Naive thymus-derived CD4-positive, alpha-beta T cell (primary cell): ENCODE measurements at places on chromosomes 12 and 14. TPM values are rescaled to one million over a fixed set of nuclear protein-coding genes. Genes with fewer than 3 reads are reported as not detected.

GRCh38 chr12:111270774-111271173 is 98.1 kb downstream of the PHETA1 start:
- DNase-seq: no peak
- H3K27me3 ChIP-seq: peaks cover 3% of the 10 kb centered on the region
- no peaks in the 10 kb centered on the region for H3K36me3 ChIP-seq
- H3K4me1 ChIP-seq: no peaks in the 10 kb centered on the region

DNA sequence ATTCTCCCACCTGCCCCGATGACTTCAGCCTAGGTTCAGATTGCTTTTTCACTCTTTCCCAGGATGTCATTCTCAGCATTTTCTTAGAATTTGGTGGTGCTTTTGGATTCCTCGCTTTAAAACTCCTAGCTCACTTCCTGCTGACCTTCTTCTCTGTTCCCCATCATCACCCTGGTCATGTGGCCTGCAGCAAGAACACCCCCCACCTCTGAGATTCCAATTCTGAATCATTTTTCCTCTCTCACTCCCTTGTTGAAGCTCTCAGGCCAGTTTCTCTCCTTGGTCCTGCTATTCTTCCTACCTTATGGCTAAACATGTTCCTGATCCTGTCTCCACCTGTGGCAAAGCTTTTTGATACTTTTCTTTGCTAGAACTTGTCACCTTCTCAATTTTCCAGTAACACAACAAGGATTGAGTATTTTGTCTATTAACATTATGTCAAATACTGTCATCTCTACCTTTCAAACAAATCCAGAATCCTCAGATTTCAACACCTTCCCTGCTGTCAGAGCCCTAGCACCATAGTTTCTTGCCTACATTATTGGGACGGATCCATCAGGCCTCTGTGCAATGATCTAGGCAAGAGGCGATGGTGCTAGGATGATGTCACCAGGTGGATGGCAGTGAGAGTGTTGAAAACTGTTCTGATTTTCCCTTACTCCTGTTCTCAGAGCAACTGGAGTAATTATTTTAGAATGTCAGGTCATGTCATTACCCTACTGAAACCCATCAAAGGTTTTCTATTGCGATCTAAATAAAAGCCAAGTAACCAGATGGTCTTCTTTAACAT is 233.7 kb downstream of the MON2 start:
- no peak for DNase-seq
- H3K27ac ChIP-seq: no peak overlapping the region

DNA sequence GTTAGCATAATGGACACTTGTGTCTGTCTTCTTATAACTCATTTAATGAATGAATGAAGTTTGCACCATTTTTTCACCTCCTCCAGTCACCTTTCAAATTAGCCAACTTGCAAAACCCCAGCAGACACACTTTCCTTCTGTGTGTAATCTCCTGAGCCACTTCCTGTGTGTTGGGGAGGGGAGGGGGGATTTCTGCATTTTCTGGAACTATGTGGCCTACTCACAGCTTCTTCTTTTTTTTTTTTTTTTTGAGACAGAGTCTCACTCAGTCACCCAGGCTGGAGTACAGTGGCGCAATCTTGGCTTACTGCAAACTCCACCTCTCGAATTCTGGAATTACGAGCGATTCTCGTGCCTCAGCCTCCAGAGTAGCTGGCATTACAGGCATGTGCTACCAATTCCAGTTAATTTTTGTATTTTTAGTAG is 4.1 kb upstream of the SERPINA1 start:
- no peak overlapping the region for H3K27ac ChIP-seq
- no peak for DNase-seq
- H3K36me3 ChIP-seq: no peaks in the 10 kb centered on the region
- H3K27me3 ChIP-seq: no peaks in the 10 kb centered on the region

GRCh38 chr14:64266239-64266638 is 27.9 kb downstream of the ESR2 start:
- H3K4me1 ChIP-seq: no peaks in the 10 kb centered on the region
- H3K27me3 ChIP-seq: no peaks in the 10 kb centered on the region
- no peak overlapping the region for H3K27ac ChIP-seq
- no peaks in the 10 kb centered on the region for H3K36me3 ChIP-seq
- DNase-seq: no peak
- H3K4me3 ChIP-seq: no peak overlapping the region

GRCh38 chr12:119463211-119463926 is 128.8 kb downstream of the CCDC60 start:
- no peaks in the 10 kb centered on the region for H3K27me3 ChIP-seq
- H3K4me3 ChIP-seq: no peak overlapping the region
- H3K4me1 ChIP-seq: no peaks in the 10 kb centered on the region
- no peak overlapping the region for H3K27ac ChIP-seq
- H3K36me3 ChIP-seq: no peaks in the 10 kb centered on the region

DNA sequence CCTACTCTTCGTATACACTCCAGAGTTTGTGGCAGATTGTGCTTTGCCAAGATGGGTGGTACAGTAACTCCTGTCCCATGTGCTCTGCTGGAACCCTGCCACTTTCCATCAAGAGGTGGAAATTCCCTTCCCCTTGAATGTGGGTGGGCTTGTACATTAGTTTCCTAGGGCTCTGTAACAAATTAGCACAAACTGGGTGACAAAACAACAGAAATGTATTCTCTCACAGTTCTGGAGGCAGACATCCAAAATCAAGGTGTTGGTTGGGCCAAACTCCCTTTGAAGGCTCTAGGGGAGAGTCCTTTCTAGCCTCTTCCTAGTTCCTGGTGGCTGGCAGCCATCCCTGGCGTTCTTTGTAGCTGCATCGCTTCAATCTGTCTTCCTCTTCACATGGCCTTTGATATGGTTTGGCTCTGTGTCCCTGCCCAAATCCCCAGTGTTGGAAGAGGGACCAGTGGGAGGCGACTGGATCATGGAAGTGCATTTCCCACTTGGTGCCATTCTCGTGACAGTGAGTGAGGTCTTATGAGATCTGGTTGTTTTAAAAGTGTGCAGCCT is 117.5 kb downstream of the VRK1 start:
- no peak for DNase-seq
- no peaks in the 10 kb centered on the region for H3K36me3 ChIP-seq
- peaks cover 4% of the 10 kb centered on the region for H3K4me1 ChIP-seq

DNA sequence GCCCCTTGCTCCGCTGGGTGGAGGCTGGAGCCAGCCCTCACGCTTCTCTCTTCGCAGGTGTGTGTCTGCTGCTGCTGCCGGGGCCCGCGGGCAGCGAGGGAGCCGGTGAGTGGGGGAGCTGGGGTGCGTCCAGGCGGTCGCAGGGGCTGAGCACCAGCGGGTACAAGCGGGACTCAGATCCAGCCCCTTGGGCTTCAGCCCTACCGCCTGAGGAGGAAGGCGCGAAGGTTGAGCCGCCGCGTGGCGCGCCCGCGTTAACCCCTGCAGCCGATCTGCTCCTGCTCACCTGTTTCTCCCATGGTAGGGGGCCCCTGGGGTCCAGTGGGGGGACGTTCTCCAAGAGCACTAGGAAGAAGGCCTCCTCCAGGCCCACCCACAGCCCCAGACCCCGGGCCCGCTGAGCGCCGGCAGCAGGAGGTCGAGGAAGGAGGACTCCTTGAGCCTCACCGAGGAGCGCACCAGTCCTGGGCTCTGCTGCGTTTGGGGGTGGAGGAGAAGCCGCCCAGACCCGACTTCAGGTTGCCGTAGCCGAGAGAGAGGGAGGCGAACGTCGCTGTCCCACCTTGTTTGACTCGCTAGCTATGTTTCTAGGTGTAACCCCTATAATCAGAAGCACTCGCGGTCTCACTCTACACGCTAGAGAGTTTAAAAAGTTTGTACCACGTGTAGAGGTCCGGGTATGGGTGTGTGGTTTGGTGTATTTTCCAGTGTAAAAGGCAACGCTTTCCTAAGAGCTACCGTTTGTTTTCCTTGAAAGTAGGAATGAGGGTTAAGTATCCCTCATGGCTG is 834 bp downstream of the COCH start:
- peak; percentile 25 for DNase-seq
- peak overlapping the region; percentile 39 for H3K4me3 ChIP-seq
- H3K27me3 ChIP-seq: no peaks in the 10 kb centered on the region

- DNase-seq: peak; percentile 65
- H3K27ac ChIP-seq: no peak overlapping the region
- no peaks in the 10 kb centered on the region for H3K36me3 ChIP-seq
- H3K4me1 ChIP-seq: no peaks in the 10 kb centered on the region
Measured at GRCh38 chr12:122793685-122794106, 19.3 kb downstream of the CCDC62 start.

DNA sequence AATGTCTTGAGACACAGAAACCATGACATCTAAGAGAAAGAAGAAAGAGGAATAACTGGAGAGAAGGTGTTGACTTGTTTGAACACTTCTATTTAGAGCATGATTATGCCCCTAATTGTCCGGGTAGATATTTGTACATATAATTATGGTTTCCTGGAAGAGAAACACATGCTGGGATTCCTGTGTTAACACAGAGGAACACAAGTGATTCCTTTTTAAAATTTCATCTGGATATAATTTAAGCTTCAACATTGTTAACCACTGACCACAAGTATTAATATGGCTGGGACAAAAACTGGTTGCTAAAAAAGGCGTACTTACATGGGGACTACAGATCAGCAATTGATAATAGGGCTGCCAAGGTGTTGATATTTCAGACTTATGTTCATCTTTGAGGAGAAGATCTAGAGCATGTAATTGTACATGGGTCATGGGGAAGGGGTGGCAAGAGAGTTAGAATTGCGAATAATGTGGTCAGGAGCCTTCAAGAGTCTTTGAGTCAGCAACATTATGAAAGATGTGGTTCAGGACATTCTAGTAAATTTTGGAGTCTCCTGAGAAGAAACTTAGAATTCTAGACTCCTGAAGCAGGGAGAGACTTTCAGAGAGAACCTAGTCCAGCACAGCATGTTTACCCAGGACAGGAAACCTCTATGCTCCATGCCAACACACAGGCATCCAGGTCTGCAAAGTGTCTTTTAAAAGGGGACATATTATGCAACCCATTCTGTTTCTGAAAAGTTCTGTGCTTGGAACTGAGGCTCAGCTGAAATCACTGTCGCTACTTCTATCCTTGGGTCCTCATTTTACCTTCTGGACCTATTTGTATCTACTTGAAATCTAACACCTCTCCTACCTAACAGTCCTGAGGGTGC is 56.5 kb downstream of the SLC38A1 start:
- peaks cover 3% of the 10 kb centered on the region for H3K36me3 ChIP-seq
- DNase-seq: no peak
- peaks cover 86% of the 10 kb centered on the region for H3K4me1 ChIP-seq
- no peak overlapping the region for H3K4me3 ChIP-seq
- H3K27me3 ChIP-seq: no peaks in the 10 kb centered on the region

GRCh38 chr12:3727354-3727753 is 25.6 kb downstream of the CRACR2A start:
- peak; percentile 29 for DNase-seq
- no peak overlapping the region for H3K27ac ChIP-seq
- no peak overlapping the region for H3K4me3 ChIP-seq
- H3K27me3 ChIP-seq: no peaks in the 10 kb centered on the region
- peaks cover 25% of the 10 kb centered on the region for H3K4me1 ChIP-seq
- peaks cover 47% of the 10 kb centered on the region for H3K36me3 ChIP-seq

DNA sequence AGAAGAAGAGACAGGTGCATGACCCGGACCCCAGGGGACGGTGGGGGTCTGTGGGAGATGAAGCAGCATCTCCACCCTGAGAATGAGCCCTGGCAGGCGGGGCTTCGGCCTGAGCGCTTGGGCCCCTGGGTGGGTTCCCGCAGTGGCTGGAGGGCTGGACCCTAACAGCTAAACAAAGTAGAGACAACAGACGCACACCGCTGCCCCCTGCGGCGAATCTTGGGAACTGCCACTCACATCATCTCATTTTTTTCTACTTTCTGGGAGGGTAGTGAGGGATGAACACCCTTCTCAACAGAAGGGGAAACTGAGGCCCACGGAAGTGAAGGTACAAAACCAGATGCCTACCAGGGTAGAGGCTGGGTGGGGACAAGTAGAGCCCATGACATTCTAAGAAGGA is 104.7 kb downstream of the RFLNA start:
- peaks cover 90% of the 10 kb centered on the region for H3K36me3 ChIP-seq
- DNase-seq: peak; percentile 29
- H3K4me3 ChIP-seq: no peak overlapping the region
- H3K27me3 ChIP-seq: no peaks in the 10 kb centered on the region
- H3K27ac ChIP-seq: no peak overlapping the region
- H3K4me1 ChIP-seq: no peaks in the 10 kb centered on the region

DNA sequence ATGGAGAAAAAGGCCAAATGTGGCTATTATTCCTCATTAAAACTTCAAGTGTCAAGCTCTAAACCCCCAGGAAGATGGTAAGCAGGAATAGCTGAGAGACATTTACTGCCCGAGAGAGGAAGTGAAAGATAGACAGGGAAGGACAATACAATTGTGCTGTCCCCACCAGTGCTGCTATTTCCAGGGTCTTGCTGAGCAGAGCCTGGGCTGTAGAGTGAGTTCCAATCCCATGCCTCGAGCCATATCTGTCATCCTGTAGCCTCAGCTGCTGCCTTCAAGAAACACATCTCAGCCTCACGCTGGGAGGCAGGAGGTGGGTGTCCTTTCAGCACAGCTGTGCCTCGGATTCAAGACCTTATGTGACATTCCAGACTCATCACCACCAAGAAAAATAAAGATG is 114.0 kb downstream of the RPAP3 start:
- no peaks in the 10 kb centered on the region for H3K36me3 ChIP-seq
- H3K27ac ChIP-seq: no peak overlapping the region
- no peak for DNase-seq
- no peak overlapping the region for H3K4me3 ChIP-seq
- H3K4me1 ChIP-seq: no peaks in the 10 kb centered on the region

DNA sequence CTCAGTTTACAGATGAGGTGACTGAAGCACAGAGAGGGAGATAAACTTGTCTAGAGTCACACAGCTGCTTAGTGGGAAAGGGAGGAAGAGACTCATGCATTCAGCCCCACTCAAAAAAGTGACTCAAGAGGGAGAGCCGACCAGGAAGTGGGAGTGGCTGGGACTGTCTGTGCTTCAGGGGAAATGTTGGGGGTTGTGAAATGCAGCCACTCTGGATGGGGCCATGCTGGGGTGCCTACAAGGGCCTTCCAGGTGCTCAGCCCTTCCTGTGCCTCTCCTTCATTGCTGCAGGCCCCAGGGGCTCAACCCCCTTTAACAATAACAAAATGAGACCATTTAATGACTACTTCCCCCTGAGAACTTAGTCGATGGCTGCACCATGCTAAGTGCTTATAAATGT is 41.8 kb downstream of the CACNA1C start:
- no peak overlapping the region for H3K27ac ChIP-seq
- H3K4me3 ChIP-seq: no peak overlapping the region
- H3K27me3 ChIP-seq: no peaks in the 10 kb centered on the region
- DNase-seq: no peak
- no peaks in the 10 kb centered on the region for H3K4me1 ChIP-seq

- no peak for DNase-seq
- H3K27ac ChIP-seq: no peak overlapping the region
- no peaks in the 10 kb centered on the region for H3K4me1 ChIP-seq
- no peak overlapping the region for H3K4me3 ChIP-seq
- H3K36me3 ChIP-seq: no peaks in the 10 kb centered on the region
Measured at GRCh38 chr12:99810718-99811593, 163.4 kb downstream of the GARIN6 start.

Gene CMTM5
- total RNA-seq: not detected

Gene CEP83
- total RNA-seq: 13.2 TPM

Gene OS9
- 174 TPM for total RNA-seq

Gene KRT7
- total RNA-seq: 30.6 and 36.1 TPM in 2 replicates

Gene ABCC9
- total RNA-seq: not detected

Gene SMIM41
- total RNA-seq: 0.27 TPM

Gene PRR4
- total RNA-seq: 2.6 and 3.1 TPM in 2 replicates

Gene TSHR
- total RNA-seq: not detected

Gene SLC2A14
- total RNA-seq: 4.3 TPM

Gene APOF
- not detected for total RNA-seq

Gene MYBPC1
- total RNA-seq: not detected

Gene PLBD1
- total RNA-seq: 8.2 TPM

Gene ATG2B
- 20.5 and 22.7 TPM in 2 replicates for total RNA-seq

Gene LGR5
- not detected for total RNA-seq

Gene ANO2
- not detected for total RNA-seq

Gene LMO3
- not detected in 2 replicates for total RNA-seq
